Fibroblast of villous mesenchyme (primary cell): ENCODE measurements at places on chromosomes 3 and 15. TPM values are rescaled to one million over a fixed set of nuclear protein-coding genes. Genes with fewer than 3 reads are reported as not detected.

Gene CNTN6
- total RNA-seq = under 0.01 and 0.97 TPM in 2 replicates

Gene DUOXA2
- total RNA-seq = not detected in 2 replicates

Gene FAM227B
- 3.9 and 4.3 TPM in 2 replicates for total RNA-seq

Gene ISG20
- total RNA-seq = 1.3 and 3.0 TPM in 2 replicates

Gene IQCF5
- total RNA-seq = not detected in 2 replicates

Gene CFAP20DC
- 1.3 and 1.7 TPM in 2 replicates for total RNA-seq

Gene WDR76
- 15.1 and 17.7 TPM in 2 replicates for total RNA-seq

Gene UROC1
- total RNA-seq = under 0.01 TPM in 1 of 2 replicates, not detected in the other

Gene EDEM1
- total RNA-seq = 47.0 and 47.1 TPM in 2 replicates

Gene C15orf40
- 8.7 and 9.1 TPM in 2 replicates for total RNA-seq

Gene HIGD2B
- 0.32 and 0.43 TPM in 2 replicates for total RNA-seq

Gene GRAMD2A
- under 0.01 and 0.43 TPM in 2 replicates for total RNA-seq

Gene CHL1
- not detected in 2 replicates for total RNA-seq

Gene CCDC13
- 0.43 and 0.64 TPM in 2 replicates for total RNA-seq

Gene PTPN9
- 23.5 and 32.4 TPM in 2 replicates for total RNA-seq

Gene SNX22
- total RNA-seq = under 0.01 and 0.32 TPM in 2 replicates

Gene GCSAM
- not detected in 2 replicates for total RNA-seq

Gene INSYN1
- total RNA-seq = under 0.01 and 0.64 TPM in 2 replicates

Gene HCN4
- total RNA-seq = not detected in 2 replicates

Gene TRPM1
- total RNA-seq = under 0.01 TPM in 1 of 2 replicates, not detected in the other

Gene CLDN1
- 3.5 and 14.2 TPM in 2 replicates for total RNA-seq

Gene SYNPR
- not detected in 2 replicates for total RNA-seq

Gene CHRNB4
- total RNA-seq = not detected in 2 replicates

Gene MB21D2
- total RNA-seq = 21.6 and 25.0 TPM in 2 replicates

Gene CFAP44
- 1.9 and 2.6 TPM in 2 replicates for total RNA-seq

Gene PLA2G4E
- total RNA-seq = not detected in 2 replicates

Gene GRM7
- not detected in 2 replicates for total RNA-seq

Gene EIF5A2
- total RNA-seq = 12.2 and 18.1 TPM in 2 replicates

Gene NUP210
- total RNA-seq = under 0.01 TPM in 1 of 2 replicates, not detected in the other

Gene RBP2
- total RNA-seq = not detected in 2 replicates

Gene OXSR1
- 42.2 and 68.2 TPM in 2 replicates for total RNA-seq

Gene AP3B2
- total RNA-seq = 0.43 and 0.64 TPM in 2 replicates

Gene CLRN1
- not detected in 2 replicates for total RNA-seq

Gene IMPG2
- 0.32 and 0.43 TPM in 2 replicates for total RNA-seq

Gene GXYLT2
- total RNA-seq = 15.8 and 18.1 TPM in 2 replicates

Gene KPNA1
- total RNA-seq = 32.2 and 44.0 TPM in 2 replicates

Gene CKMT1B
- not detected in 2 replicates for total RNA-seq

Gene SERPINI2
- total RNA-seq = not detected in 2 replicates

Gene EPHB3
- total RNA-seq = 2.2 and 3.5 TPM in 2 replicates
